ENCODE measurements at places on chromosomes 16 and 17.

DNA sequence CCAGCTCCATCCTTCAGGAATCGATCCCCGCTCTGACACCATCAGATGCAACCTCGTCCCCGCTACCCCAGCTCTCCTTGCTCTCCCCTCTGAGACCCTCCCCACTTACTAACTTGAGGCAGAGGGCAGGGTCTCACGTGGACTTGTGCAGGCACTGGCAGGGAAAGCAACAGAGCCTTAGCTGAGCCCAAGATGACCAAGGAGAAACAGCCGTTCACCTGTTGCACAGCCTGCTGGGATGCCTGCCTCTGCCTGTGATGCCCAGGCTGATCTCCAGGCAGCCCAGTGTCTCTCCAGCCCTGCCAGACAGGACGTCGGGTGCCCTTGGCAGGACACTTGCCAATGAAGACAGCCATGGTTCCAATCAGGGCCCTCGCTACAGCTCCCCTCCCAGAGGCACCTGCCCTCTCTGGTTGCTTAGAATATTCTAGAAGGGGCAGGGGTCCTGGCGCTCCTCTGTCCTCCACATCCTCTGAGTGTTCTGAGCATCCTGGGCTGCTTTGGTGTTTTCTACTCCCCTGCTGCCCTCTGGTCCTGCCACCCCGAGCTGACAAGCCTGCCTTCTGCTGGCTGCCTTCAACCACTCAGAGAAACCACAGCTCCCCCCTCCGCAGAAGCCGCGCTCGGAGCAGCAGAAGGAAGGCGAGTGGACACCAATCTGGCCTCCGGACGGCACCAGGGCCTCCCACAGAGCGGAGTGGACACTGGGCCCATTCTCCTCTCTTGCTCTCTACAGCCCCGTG is 6.7 kb downstream of the CEP295NL start:
- no peak for DNase-seq

- no peak for DNase-seq
Measured at GRCh38 chr17:71163121-71163812, 957.6 kb upstream of the SOX9 start.

- no peak for DNase-seq
Measured at GRCh38 chr16:64225036-64225435, 896.8 kb downstream of the CDH11 start.

DNA sequence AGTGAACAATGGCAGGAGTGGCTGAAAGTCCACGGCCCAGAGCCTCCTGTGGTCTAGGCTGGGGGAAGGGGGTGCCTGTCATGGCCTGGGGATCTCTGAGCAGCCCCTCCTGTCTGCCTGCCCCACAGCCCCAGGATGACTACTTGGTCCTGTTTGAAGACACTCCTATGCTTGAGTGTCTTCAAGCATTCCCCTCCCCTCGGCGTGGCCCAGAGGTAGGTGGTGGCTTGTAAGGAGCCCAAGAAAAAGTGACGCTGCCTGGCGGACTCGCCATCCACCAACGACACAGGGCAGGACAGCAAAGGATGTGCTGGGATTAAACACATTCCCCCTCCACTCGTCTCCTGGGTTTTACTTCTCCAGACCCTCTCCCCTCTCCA is 5.7 kb downstream of the SULT1A1 start:
- DNase-seq = no peak

GRCh38 chr17:45270828-45271418 is 9.0 kb upstream of the SPATA32 start:
- peak; percentile 30 for DNase-seq

- peak; percentile 8 for DNase-seq
Measured at GRCh38 chr17:3043737-3044365, 19.6 kb downstream of the OR1D5 start.

- DNase-seq = no peak
Measured at GRCh38 chr16:10098991-10099390, 83.2 kb downstream of the GRIN2A start.

DNA sequence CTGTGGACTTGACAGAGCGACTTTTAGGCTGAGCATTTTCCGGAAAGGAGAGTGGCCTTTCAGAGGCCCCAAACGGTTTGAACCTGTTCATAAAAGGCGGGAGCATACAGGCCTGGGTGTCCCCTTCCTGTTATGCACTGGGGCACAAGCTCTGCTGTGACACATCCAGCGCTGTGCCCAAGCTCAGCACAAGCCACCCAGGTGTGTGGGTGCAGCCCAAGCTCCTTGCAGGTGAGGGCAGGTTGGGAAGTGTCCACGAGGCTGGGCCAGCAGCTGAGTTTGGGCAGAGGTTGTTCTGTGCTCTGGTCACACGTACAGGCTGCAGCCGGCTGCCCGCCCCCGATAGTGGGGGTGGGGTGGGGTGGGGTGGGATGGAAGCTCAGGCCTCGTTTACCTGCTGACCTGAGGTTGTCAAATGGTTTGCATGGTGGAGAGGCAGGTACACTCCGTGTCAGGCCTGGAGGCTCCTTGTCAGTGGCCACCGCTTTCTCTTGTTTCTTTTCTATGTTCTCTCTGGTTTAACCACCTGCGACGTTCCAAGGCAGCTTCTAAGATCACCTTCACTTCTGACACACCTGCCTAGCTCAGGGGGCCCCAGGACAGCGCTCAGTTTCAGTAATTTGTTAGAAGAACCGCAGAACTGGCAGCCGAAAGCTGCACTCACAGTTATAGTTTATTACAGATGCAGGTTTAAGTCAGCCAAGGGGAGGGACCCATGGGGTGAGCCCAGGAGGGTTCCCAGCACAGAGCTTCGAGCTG is 194.7 kb upstream of the CIBAR2 start:
- DNase-seq = no peak

DNA sequence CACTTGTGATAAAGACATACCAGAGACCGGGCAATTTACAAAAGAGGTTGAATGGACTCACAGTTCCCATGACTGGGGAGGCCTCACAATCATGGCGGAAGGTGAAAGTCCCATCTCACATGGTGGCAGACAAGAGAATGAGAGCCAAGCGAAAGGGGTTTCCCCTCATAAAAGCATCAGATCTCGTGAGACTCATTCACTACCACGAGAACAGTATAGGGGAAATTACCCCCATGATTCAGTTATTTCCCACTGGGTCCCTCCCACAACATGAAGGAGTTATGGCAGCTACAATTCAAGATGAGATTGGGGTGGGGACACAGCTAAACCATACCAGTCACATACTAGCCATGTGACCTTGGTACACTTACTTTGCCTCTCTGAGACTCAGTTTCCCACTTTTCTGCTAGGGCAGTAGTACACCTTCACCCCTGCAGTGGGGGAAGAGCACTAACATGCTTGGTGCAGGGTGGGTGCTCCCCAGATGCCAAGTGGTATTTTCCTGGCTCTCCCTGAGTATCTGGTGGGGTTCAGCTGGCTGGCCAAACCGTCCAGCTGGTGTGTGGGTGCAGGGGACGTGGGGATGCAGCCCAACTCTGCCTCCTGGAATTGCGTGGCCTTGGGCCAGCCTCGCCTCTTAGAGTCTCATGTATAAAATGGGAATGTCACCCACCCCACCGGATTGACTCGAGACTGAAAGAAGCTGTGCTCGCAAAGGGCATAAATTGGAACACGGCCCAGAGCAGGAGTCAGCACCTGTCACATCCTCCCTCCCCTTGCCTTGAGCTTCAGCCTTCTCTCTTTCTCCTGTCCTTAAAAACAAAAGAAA is 364.1 kb downstream of the CPPED1 start:
- no peak for DNase-seq

- no peak for DNase-seq
Measured at GRCh38 chr16:52592778-52593177, 45.8 kb upstream of the TOX3 start.

DNA sequence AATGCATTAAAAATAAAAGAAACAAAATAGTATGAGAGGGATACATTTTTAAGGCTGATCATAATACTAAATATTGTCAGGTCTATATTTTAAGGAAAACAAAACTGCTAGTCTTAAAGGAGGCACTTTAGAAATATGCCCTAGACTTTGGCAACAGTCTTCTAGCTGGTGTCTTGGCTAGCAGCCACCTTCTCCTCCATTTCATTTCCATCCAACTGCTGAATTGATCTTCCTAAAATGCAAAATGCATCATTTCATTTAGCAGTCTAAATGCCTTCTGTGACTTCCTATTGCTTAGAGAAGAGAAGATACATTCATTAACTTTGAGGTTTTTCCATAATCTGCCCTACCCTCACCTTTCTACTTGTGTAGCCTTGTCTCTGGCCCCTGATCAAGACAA is 1404.1 kb downstream of the CDH11 start:
- DNase-seq = no peak

- no peak for DNase-seq
Measured at GRCh38 chr16:70159355-70160348, 13.9 kb upstream of the CLEC18C start.

- DNase-seq = no peak
Measured at GRCh38 chr16:77637940-77638339, 84.4 kb upstream of the NUDT7 start.

GRCh38 chr17:6393351-6393952 is 41.5 kb downstream of the AIPL1 start:
- no peak for DNase-seq

GRCh38 chr17:57935833-57936807 is 19.1 kb downstream of the CUEDC1 start:
- DNase-seq = peak; percentile 27

DNA sequence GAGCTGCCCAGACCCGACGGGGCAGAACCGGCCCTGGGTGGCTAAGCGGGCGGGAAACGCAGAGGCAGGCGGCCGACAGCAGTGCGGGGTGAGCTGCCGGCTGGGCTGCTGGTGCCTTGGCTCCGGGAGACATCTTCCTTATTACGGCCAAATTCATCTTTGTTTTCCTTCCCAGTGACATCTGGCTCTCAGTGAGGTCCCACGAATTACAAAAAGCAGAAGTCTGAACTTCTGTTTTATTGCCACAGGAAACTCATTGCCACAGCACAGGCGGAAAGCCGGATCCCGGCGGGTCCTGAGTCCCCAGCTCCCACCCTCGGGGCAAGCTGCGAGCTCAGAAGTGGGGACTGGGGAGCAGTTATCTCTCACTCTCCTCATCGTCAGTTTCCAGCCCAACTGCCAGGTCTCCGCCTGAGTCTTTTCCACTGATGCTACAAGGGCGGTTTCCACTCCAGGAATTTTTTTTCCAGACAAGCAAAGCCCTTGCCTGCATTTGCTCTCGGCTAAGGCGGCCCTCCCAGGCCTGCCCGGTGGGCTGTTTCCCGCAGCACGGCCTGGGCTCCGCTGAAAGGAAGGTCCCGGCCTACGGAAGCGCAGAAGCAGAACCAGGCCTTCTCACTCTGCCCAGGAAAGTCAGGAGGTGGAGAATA is 40.3 kb downstream of the CBFA2T3 start:
- peak; percentile 84 for DNase-seq

DNA sequence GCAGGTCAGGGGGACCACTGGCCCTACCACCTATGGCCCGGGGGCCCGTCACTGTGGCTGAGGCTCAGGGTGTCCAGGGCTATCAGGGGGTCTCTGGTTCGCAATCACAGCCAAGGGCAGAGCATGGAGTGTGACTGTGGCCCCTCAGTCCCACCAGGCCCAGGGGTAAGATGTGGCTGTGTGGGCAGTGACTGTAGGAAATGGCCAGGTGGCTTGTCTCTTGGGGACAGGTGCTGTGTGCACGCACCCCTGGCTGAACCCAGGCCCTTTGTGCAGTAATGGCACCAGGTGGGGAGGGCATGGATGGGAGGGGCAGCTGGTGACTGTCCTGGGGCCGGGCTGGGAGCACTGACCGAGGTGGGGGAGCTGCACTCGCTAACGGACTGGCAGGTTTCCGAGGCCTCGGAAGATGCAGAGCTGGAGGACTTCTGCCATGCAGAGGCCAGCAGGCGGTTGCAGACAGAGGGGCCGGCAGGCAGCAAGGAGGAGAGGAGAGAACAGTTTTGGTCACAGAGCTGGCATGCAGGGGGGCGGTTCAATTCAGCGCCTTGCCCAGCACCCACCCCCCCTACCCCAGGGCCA is 18.8 kb downstream of the IL34 start:
- DNase-seq = no peak

DNA sequence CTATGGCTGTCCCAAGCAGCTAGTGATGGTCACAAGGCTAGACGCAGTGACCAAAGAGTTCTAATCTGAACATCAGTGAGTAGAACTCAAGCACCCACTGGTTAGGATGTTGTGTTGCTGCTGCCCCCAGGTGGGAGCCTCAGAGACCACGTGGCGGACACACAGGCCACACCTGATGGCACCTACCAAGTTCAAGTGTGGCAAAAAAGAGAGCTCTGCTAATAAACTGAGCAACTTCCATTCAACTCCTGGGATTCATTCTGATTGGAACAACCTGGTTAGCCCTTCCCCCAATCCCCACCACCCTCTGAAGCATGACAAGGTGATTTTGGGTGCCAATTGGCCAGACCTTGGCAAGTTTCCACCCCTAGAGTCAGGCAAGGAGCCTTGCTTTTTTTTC is 3.5 kb upstream of the LCMT1 start:
- DNase-seq = no peak

GRCh38 chr16:11056993-11057649 is 112.8 kb downstream of the CLEC16A start:
- DNase-seq = no peak

- DNase-seq = no peak
Measured at GRCh38 chr17:71409712-71410111, 711.1 kb upstream of the SOX9 start.

- DNase-seq = peak; percentile 75
Measured at GRCh38 chr16:88920618-88921590, 54.4 kb upstream of the PABPN1L start.

DNA sequence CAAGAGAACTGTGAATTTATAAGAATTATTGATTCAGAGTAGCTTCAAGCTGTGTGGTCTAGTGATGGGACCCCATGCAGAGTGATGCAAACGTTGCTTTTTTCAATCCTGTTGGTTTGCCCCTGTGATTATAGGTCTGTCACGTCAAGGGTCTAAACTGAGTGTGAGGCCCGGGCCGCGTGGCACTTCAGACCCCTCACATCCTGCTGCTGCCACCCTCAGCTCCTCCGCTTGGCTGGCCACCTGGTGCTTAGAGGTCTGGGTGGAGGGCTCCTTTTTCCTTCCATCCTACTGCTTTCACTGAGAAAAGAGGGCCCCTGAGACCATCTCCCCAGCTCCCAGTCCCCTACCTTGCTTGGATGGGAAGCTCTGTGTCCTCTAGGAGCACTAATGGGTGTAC is 12.0 kb downstream of the MYL4 start:
- DNase-seq = no peak

DNA sequence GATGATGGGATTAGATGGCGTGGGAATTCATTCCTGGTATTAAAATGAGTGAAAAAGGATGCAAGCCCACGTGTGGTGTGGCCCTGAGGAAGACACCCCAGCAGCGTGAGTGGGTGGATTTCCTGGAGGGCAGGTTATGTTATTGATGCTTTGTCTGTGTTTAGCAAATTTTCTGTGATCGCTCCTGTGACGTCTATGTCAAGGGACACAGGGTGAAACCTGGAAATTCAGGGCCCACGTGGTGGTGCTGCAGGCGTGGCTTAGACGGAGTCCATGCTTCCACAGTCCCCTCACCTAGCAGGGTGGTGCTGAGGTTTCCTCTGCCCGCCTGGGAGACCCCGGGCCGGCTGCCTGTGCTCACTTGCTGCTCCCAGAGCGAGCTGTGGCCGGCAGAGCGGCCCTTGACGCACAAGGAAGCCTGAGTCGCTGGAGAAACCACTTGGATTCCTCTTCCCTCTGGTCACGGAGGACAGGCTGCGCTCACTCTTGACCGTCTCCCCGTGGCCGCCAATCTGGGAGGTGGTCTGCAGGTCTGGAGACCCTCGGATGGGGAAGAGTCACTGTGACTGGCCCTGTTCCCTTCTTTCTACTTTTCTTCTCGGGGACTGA is 23.4 kb downstream of the BAIAP2 start:
- no peak for DNase-seq

All from inflammatory macrophage (primary cell).